ENCODE measurements at places on chromosomes 5 and 9.
A peak's percentile ranks its signal among the peaks of the same experiment; 100 is the strongest.

GRCh38 chr9:71001780-71002386 lies 119.5 kb downstream of the TRPM3 start:
- DNase-seq: peak; percentile 56

- DNase-seq: no peak
These were observed 1.2 kb downstream of the FANCC start for GRCh38 chr9:95316274-95316673.

GRCh38 chr5:82886911-82887310 lies 190.3 kb downstream of the TMEM167A start:
- no peak for DNase-seq

- DNase-seq: no peak
These were observed 390.4 kb upstream of the IZUMO3 start for GRCh38 chr9:24936117-24936516.

DNA sequence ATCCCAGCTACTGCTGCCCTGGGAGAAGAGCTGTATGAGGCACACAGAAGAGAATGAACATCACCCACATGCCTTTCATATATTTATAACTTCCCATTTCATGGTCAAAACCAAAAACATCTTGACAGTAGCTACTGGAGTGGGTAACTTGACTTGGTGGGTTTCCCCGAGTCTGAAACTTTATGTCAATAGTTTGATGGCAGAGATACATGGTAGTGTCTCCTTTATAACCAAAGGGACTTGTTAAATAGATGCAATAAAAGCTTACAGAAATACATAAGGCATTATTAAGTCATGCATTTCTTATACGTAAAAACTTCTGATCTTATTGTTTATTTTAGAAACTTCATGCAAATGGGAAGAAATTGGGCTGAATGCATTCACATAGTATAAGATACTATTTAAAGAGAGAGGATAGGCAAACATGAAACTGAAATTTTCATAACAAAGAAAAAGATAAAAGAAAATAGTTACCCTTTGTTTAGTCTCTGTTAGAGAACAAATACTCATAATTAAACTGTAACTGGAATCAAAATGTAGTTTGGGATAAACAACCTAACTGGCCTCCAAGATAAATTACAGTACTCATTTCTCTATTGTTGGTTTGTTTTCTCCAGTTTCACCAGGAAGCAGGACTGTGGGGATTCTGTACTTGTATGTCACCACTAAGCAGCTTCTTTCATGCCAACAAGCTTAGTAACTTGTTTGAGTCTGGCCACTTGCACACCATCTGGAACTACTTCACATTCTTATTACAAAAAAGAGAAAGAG lies 459.3 kb upstream of the MEF2C start:
- peak; percentile 34 for DNase-seq

DNA sequence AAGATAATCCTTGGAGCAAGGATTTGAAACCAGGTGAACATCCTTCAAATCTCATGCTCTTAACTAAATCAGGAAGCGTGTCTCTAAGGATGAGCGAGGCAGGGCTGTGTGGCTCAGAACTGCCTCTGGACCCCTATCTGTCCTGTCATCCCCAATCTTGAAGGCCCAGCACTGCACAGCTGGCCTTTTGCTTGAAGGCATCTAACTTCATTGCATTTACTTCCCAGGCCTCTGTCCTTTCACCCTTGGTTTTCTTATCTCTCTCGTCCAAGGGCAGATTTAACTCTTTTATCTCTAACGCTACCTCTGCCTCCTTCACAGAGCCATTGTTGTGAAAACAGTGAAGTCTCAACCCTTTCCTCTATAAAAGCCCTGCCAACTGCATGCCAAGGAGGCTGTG lies 83.8 kb downstream of the UGCG start:
- no peak for DNase-seq

DNA sequence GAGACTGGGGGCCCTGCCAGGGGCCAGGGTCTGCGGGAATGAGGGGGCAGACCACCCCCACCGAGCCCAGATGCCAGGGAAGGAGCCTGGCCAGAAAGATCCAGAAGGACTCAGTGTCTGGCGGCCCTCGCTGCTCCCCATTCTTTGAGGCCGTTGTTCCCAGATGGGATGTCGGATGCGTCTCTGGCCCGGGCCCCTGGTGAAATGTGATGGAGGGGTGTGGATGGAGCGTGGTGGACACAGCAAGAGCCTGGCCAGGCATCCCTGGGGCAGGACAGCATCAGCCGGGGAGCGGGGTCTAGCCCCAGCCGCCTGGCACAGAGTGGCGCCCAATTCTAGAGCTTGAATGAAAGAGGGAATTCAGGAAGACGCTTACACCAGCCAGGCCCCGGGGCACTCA lies 46.2 kb upstream of the NKD2 start:
- no peak for DNase-seq

GRCh38 chr9:93217706-93218105 lies 33.8 kb downstream of the WNK2 start:
- no peak for DNase-seq

DNA sequence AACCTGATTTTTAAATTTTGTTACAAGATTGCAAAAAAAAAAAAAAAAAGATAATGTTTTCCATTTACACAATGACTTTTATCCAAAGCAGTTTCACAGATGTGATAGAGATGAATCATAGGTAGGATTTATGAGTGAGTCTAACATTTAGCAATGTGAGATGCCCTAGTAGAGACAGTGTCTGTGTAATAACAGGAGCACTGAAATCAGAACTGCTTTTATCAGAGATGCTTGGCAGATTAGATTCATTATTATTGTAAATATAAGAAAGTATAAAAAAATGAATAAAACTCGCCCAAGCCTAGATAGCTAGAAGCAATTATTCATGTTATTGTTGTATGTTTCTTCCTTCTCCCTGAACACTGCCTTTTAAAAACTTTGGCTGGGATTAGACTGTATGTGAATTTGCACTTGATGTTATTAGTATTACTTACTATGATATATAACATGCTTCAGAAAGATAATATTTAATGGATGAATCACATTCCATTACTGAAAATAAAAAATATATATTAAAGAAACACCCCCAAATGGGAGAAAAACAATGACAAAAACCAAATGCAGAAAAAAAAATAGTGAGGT lies 567.3 kb upstream of the KLF4 start:
- peak; percentile 94 for DNase-seq

DNA sequence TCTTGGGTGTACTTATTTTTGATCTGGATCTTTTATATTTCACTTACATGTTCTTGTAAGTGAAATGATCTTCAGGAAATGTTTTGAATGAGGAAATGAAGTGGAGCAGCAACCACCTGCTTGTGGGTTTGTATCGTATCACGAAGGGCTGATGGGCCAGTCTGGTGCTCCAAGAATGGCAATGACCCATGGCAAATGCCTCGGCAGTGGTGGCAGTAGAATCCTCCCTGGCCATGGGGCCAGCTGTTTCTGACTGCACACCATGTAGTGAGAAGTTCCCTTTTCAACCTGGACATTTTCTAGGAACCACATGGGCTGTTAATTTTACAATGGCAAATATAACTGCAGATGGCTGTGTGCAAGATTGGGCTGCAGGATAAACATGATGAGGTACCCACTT lies 29.9 kb downstream of the MAT2B start:
- DNase-seq: no peak

DNA sequence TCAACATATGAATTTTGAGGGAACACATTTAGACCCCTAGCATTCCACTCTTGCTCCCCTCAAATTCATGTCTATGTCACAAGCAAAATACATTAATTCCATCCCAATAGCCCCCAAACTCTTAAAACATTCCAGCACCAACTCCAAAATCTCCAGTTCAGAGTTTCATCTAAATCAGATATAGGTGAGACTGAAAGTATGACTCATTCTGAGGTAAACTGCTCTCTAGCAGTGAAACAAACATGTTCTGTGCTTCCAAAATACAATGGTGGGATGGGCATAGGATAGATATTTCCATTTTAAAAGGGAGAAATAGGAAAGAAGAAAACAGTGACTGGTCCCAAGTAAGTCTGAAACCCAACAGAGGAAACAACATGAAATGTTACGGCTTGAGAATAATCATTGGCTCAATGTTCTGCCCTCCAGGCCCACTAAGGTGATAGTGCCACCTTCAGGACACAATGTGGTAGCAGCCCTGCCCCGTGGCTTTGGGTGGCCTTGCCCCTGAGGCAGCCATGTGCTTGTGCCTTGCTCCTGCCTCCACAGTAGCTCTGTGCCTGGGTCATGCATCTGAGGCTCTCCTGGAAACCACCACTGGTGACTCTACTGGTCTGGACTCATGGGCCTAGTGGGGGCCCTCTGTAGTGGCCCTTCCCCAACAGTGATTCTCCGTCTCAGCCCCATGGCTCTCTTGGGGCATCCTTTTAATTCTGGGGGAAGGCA lies 36.4 kb upstream of the IPPK start:
- peak; percentile 85 for DNase-seq

DNA sequence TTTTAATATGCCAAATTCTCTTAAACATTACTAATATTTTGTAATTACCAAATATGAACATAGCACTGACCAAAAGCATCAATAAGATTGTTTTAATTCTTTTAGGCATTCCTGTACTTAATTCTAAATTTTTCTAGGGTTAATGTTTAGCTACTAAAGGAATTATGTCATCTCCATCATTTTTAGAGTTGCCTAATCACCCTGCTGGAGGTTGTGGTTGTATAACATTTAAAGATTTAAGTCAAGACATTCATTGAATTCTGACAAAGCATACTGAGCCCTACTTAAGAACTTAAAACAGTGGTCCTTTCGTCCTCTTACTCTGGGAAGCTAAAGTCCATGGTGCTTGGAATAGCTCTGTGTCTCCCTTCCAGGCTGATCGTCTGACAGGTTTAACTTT lies 28.1 kb upstream of the DAB2 start:
- DNase-seq: no peak

DNA sequence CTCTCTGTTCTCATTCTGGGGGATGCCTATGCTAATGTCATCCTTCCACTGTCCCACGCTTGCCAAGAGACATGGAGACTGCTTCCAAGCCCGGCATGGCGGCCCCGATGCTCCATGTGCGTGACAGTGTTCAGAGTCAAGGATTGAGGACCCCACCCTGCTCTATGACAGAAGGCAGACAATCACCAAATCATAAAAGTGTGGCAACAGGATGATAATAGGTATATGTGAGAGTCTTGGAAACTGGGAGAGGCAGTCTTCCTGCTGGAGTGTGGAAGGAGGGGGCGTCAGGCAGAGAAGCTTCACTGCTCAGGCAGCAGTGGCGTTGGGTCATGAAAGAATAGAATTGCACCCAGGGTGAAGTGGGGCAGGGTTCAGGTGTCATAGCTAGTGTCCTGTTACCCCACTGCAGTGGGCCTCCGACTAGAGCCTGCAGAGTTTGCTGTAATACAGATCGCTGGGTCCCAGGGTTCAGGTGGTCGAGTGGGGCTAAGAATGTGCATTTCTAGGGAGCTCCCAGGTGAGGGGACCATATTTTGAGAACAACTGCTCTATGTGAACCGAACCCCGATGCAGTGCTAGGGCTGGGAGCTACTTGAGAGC lies 12.5 kb upstream of the GADD45G start:
- no peak for DNase-seq

DNA sequence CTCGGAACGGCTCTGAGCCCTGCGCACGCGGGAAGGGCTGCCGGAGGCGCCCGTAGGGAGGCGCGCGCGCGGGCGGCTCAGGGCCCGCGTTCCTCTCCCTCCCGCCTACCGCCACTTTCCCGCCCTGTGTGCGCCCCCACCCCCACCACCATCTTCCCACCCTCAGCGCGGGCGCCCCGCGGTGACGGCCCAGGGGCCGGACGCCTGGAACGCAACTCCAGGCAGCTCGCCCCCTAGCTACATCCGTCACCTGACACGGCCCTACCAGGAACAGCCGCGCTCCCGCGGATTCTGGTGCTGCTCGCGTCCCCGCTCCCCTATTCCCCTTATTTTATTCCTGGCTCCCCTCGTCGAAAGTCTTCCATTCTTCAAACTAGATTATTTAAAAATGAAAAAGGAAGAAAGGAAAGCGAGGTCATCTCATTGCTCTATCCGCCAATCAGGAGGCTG lies at the start of gene CDKN2B-AS1:
Gene CDKN2B-AS1, plus strand, starts transcription at position 236 of the 450 bp plus-strand sequence.
- DNase-seq: peak; percentile 47

- no peak for DNase-seq
These were observed 90.3 kb upstream of the GCNT4 start for GRCh38 chr5:75142566-75143136.

DNA sequence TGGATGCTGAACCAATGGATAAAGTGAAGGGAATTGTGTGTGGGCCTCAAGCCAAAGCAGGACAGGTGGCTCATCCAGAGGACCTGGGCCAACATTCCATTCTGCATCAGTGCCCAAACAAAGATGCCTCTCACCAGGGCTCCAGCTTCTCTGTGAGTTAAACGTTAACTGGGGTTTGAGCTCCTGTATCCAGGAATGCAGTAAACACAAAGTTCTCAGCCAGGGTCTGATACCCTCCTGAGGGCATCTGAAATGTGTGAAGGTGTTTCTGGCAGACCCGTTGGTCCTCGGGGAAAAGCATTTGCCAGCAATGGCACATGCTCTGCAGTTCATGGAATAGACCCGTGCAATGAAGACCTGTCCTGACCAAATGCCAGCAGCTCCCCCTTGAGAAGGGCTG lies 33.9 kb upstream of the AOPEP start:
- DNase-seq: no peak

DNA sequence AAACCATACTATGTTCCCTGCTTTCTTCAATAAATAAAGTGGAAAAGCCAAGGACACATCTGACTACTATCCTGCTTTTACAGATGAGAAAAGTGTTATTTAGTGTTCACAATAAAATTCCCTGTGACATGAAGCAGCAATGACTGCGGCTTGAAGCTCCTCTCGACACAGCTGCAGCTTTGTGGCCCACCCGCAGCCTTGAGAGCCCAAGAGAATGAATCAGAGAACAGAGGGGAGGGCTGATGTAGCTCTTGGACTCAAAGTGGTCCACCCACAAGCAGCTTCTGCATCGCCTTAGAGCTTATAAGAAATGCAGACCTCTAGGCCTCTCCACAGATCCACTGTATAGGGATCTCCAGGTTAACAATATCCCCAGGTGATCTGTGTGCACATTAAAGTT lies 181.3 kb upstream of the GNA14 start:
- no peak for DNase-seq

- DNase-seq: no peak
These were observed 57.3 kb downstream of the CYFIP2 start for GRCh38 chr5:157323107-157323706.

DNA sequence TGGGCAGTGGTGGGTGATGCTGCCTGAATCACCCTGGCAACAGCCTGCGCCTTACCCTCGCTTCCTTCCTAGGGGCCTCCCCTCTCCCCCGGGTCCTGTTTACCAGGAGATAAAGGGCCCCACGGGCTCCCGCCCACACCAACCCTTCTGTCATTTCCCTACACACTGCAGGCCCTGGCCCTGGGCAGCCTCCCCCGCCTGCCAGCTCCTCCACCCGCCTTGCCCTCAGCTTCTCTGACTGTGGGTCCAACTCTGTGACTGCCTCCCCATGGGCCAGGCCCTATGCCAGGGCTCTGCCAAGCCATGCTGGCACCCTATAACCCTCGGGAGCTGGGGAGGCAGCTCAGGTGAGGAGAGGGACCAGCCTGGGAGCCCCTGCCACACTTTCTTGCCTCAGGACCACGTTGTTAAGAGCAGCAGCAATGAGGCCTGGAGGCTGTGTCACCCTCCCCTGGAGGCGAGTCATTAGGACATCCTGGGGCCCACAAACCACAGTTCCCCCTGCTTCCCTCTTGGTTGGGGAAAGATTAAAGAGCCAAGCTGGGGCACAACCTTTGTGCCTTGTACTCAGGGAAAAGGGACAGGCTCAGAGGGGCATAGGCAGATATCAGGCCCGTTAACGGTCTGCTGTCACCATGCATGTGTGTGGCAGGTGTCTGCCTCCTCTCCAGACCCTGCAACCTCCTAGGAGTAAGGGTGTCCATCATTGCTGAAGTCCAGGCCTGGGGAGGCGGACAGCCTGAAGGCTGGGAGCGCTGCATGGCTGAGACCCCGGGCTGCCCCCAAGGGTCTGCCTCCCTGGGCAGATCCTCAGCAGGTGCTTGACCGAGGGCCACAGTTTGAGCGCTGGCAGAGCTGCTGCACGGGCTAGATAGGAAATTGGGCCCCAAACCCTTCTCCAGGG lies 2.8 kb downstream of the MGAT4B start:
- DNase-seq: no peak

Measured in bronchial epithelial cell (primary cell).